Stomach (tissue), 19 donors: ENCODE measurements at places on chromosomes 12 and 14.

DNA sequence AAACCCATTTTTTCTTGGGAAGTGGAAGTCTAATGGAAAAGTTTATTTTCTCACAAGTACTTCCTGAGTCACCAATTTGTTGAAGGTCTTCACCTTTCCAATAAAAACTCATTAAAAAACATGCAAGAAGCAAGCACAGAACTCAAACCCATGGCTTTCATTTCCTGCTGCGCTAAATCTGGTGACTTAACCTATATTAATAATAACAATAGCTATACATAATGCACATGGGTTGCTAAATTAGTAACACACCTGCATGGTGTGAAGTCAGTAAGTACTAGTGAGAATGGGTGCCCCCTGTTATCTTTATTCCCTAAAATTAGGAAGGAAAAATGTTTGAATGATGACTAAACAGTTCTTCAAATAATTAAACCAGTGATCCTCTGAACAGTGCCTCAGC, 52.3 kb downstream of the PPP2R5C start:
- no peak overlapping the region for H3K4me3 ChIP-seq
- H3K36me3 ChIP-seq: no peaks in the 10 kb centered on the region
- DNase-seq: no peak
- H3K4me1 ChIP-seq: peaks cover 75% of the 10 kb centered on the region

DNA sequence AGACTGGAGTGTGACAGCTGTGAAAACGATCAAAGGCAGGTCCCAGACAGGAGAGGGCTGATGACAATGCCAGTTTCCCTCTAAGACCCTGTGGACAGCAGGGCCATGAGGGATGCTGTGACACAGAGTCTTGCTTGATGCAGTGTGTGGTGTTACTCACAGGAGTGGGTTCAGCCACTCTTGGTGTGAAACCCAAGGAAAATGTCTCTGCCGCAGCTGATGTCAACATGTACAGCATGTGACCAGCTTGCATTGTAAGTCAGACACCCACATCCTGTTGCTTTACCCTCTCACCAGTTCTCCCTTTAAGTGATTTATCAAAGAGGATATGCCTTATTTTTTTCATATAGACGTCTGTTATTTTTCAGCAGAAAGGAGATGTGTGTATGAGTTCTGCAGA, 268.6 kb downstream of the BTG1 start:
- peak overlapping the region; percentile 79 for H3K27ac ChIP-seq
- H3K36me3 ChIP-seq: no peaks in the 10 kb centered on the region
- H3K4me1 ChIP-seq: peaks cover 25% of the 10 kb centered on the region
- no peaks in the 10 kb centered on the region for H3K27me3 ChIP-seq

- H3K36me3 ChIP-seq: no peaks in the 10 kb centered on the region
- no peaks in the 10 kb centered on the region for H3K4me1 ChIP-seq
- no peak for DNase-seq
- H3K27me3 ChIP-seq: peaks cover 21% of the 10 kb centered on the region
Measured at GRCh38 chr12:120599672-120600552, 18.7 kb upstream of the POP5 start.

GRCh38 chr12:42094277-42094676, 50.4 kb downstream of the GXYLT1 start:
- H3K27me3 ChIP-seq: no peaks in the 10 kb centered on the region
- H3K4me1 ChIP-seq: peaks cover 11% of the 10 kb centered on the region
- H3K36me3 ChIP-seq: peaks cover 27% of the 10 kb centered on the region
- DNase-seq: no peak
- no peak overlapping the region for H3K4me3 ChIP-seq

DNA sequence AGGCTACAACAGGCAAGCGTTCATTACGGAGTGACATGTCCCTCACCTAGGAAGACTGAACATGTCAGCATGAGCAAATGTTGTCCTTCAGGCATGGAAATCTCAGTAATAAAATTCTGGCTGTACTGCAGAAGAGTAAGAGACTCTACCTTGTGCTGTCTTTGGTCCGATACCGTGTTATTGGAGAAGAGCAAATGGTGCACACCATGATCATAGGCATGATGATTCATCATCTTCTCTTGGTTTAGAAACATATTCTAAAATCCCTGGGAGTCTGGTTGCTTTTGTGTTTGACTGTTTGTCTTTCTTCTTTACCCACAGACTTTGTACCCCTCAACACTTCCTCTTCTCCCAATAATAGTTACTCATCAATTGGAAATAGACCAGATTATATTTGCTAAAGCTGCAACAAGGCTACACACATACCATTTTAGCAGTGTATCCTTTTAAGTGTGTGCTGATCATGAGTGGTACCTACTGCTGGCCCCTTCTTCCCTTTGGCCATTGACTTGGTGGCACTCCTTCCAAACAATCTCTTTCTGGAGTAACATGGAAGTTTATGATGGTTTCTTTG, 93.5 kb downstream of the RTN1 start:
- H3K4me3 ChIP-seq: no peak overlapping the region
- H3K4me1 ChIP-seq: no peaks in the 10 kb centered on the region
- no peaks in the 10 kb centered on the region for H3K36me3 ChIP-seq
- H3K27me3 ChIP-seq: no peaks in the 10 kb centered on the region
- no peak overlapping the region for H3K27ac ChIP-seq
- DNase-seq: no peak

DNA sequence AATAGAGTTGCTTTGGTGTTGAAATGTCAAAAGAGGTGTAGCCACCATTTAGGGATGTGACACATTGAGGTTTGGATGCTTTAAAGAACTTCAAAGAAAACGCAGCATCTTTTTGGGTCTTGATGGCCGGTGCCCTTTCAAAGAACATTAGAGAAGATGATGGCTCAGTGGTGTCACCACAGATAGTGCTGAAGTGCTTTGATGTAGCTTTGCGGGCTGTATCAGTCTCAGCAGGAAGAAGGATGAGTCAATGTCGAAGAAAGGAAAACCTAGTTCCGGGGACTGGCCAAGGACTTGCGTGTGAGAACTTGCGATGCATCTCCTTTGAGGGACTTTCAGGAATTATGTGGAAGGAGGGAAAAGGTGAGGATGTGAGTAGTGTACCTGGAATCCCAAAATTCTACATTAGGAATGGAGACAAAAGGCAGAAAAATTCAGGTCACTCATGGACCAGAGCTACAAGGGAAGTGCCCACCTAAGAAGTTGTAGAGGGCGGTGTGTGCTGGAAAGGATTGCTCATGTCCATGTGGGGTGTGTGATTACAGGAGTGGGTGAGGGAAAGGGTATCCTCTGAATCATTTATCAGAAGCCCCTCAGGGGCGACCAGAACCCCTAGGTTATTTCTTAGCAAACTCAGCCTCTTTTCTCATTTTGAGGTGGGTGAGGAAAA, 39.7 kb upstream of the GZMB start:
- H3K27ac ChIP-seq: peak overlapping the region; percentile 47
- peaks cover 4% of the 10 kb centered on the region for H3K4me1 ChIP-seq
- no peaks in the 10 kb centered on the region for H3K27me3 ChIP-seq

- no peak overlapping the region for H3K4me3 ChIP-seq
- no peaks in the 10 kb centered on the region for H3K27me3 ChIP-seq
- peaks cover 11% of the 10 kb centered on the region for H3K4me1 ChIP-seq
Measured at GRCh38 chr12:101501410-101501995, 26.4 kb downstream of the SPIC start.

DNA sequence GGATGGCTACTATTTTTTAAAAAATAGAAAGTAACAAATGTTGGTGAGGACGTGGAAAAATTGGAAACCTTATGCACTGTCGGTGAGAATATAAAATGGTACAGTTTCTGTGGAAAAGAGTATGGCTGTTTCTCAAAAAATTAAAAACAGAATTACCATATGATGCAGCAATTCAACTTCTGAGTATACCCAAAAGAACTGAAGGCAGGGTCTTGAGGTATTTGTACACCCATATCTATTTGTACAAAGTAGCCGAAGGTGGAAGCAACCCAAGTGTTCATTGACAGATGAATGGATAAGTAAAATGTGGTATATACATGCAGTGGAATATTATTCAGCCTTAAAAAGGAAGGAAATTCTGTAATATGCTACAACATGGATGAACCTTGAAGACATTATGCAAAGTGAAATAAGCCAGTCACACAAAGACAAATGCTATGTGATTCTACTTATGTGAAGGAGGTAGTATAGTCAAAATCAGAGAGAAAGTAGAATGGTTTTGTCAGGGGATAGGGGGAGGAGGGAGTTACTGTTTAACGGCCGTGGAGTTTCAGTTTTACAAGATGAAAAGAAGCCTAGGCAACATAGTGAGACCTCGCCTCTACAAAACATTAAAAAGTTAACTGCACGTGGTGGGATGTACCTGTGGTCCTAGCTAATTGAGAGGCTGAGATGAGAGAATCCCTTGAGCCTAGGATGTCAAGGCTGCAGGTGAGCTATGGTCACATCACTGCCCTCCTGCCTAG, 38.4 kb upstream of the CCT2 start:
- no peak overlapping the region for H3K27ac ChIP-seq
- no peak overlapping the region for H3K4me3 ChIP-seq
- H3K4me1 ChIP-seq: no peaks in the 10 kb centered on the region
- no peaks in the 10 kb centered on the region for H3K36me3 ChIP-seq
- no peak for DNase-seq
- no peaks in the 10 kb centered on the region for H3K27me3 ChIP-seq

DNA sequence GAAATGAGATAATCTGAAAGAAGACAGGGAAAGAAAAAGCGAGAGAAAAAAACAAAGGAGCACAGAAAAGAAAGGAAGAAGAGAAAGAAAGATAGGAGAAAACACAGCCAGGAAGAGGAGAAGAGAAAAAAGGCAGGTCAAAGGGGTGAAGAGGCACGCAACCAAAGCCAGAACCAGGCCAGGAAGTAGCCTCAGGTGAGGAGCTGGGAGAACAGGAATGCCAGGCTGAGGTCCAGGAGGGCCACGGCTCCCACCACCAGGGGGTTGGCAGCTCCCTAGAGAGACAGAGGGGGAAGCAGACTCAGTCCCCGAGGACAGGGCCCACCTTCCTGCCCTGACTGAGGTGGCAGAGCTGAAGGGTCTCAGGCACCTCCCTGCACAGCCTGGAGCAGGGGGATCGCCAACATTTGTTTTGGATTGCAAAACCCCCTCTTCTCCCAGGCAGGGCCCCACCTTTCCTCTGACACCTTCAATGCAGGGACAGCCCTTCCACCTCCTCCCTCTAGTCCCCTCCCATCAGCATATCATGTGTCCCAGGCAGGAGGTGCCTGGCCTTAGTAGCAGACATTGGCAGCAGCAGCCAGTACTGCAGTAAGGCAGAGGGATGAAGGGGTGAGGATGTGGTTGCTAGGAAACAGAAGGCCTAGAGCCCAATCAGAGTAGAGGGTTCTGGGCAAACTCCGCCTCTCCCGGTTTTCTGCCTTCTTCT, 2.0 kb upstream of the AP1G2 start:
- H3K27ac ChIP-seq: peak overlapping the region; percentile 38
- peaks cover 23% of the 10 kb centered on the region for H3K4me1 ChIP-seq
- peaks cover 15% of the 10 kb centered on the region for H3K36me3 ChIP-seq
- H3K4me3 ChIP-seq: no peak overlapping the region

DNA sequence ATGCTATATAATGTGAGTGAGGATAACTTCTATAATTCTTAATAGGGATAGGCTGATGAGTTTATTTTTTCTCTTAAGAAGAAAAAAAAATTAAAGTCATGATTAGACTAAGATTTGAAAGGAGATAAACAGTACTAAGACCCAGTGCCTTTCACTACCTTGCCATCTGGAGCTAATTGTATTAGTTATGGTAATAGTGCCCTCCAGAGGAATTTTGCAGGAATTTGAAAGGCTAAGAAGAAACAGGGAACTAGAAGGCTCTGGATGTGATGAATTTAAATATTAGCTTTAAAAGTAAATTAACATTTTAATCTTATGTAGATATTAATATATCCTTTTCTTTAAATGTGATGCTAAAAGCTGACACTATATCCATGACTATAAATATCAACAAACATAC, 36.6 kb upstream of the PIK3C2G start:
- H3K27ac ChIP-seq: no peak overlapping the region
- no peaks in the 10 kb centered on the region for H3K36me3 ChIP-seq
- H3K4me3 ChIP-seq: no peak overlapping the region
- no peaks in the 10 kb centered on the region for H3K27me3 ChIP-seq
- peak; percentile 60 for DNase-seq

GRCh38 chr12:50265770-50266524, 17.4 kb downstream of the LIMA1 start:
- no peak for DNase-seq
- no peaks in the 10 kb centered on the region for H3K36me3 ChIP-seq
- no peaks in the 10 kb centered on the region for H3K27me3 ChIP-seq

DNA sequence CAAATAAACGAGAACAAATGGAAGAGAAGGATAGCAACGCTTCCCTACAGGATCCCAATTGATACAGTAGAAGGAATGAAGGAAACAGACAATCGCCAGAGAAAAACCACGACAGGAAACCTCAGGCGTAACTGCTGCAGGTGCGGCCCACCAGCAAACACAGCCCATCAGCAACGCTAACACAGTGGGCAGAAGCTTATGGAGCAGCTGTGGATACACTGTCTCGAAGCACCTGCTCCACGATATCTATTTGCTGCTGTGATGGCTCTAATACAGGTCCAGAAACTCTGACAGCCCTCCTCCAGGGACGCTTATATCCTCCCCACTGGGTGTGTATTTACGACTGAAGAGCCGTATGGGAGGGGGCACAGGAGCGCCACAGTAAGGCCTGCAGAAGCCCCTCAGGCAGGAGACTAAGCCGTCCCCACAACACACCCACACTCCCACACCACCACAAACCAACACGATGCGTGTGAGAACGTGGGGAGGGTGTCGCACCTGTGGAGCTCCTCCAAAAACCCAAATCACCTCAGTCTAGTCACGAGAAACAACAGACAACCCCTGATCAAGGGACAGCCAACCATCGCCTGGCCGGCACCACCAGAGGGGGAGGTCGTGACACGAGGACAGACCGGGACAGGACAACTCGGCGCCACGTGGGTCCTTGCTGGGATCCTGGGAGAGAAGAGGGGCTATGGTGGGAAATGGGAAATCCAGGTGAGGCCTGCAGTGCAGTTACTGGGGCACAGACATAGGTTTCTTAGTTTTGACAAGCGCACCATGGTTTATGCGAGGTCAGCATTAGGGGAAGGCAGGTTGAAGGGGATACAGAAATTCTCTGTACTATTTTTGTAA, 24.0 kb downstream of the POLE start:
- peaks cover 100% of the 10 kb centered on the region for H3K36me3 ChIP-seq
- no peak for DNase-seq
- no peaks in the 10 kb centered on the region for H3K27me3 ChIP-seq
- no peak overlapping the region for H3K27ac ChIP-seq
- no peak overlapping the region for H3K4me3 ChIP-seq

DNA sequence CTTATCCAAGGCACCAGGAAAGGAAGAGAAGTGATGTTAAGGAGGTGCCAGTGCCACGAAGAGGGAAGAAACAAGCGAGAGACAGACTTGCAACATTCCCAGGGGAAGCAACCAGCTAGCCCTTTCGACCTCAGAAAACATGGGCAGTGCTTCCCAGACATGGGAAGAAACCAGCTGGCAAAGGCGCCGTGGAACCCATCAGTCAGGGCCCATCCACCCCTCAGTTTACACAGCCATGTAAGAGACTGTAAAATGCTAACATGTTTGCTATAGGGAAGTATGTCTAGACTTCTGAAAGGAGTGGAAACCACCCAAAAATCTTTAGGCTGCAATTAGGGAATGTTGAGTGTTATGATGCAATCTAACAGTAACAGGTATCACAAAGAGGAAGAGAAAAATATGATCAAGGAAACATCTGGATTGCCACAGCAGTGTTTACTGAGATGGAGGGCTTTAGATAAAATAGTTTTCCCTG, 26.3 kb downstream of the ANAPC5 start:
- H3K4me1 ChIP-seq: no peaks in the 10 kb centered on the region
- no peak overlapping the region for H3K27ac ChIP-seq
- H3K36me3 ChIP-seq: peaks cover 98% of the 10 kb centered on the region
- H3K4me3 ChIP-seq: no peak overlapping the region
- H3K27me3 ChIP-seq: no peaks in the 10 kb centered on the region

GRCh38 chr12:26434299-26435068, 239.1 kb downstream of the SSPN start:
- no peak overlapping the region for H3K27ac ChIP-seq
- no peaks in the 10 kb centered on the region for H3K36me3 ChIP-seq
- H3K27me3 ChIP-seq: no peaks in the 10 kb centered on the region
- H3K4me1 ChIP-seq: no peaks in the 10 kb centered on the region
